ENCODE measurements at places on chromosomes 5 and 9. TPM values are rescaled to one million over a fixed set of nuclear protein-coding genes. Genes with fewer than 3 reads are reported as not detected.
A peak's percentile ranks its signal among the peaks of the same experiment; 100 is the strongest.

Gene SEMA6A
- not detected for total RNA-seq

DNA sequence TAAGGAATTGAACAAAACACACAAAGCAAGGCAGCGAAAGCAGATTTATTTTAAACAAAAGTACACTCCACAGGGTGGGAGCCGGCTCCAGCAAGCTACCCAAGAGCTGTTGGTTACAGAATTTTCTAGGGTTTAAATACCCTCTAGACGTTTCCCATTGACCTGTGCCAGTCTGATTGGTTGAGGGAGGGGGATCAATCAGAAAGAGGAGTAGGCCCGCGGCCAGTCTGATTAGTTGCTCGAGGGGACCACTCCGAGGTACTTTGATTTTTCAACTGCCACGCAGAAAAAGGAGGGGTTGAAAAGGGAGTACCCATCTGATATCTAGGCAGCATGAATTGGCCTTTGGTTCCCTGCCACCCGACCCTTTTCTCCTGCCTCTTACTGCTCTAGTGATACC is 998 bp downstream of the SRP19 start:
- no peak for DNase-seq

Gene NIPAL4
- 0.44 TPM for total RNA-seq

DNA sequence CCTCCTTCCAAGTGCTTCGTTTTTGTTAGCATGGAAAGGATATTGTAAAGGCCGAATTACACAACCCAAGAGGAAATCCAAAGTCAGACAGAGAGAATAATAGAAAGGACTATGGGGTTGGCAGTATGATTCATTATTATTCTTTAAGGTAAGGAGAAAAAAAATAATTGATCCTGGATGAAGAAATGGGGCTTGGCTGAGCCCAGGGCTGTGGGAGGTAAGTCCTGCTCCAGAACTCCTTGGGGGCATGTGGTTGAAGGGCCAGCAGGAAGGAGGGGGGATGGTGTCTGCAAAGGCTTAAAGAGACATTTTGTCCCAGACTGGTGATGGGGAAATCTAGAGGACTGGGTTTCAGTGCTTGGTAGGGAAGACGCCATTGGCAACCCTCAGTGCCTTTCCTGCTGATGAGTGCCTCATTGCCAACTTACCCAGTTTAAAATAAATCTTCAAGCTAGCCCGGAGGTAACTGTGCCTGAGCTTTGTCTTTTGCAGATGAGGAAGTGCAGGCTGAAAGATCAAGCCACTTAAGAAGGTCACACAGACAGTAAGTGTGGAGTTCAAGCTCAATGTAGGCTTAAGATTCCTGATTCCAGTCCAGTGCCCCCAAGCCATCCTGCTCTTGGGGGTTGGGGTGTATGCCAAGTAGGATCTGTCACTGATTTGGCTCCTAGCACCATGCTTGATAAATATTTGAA is 30.2 kb downstream of the FOXI1 start:
- DNase-seq, result peak; percentile 50

- DNase-seq, result no peak
These were observed 90.9 kb upstream of the COX7C start for GRCh38 chr5:86526811-86527348.

DNA sequence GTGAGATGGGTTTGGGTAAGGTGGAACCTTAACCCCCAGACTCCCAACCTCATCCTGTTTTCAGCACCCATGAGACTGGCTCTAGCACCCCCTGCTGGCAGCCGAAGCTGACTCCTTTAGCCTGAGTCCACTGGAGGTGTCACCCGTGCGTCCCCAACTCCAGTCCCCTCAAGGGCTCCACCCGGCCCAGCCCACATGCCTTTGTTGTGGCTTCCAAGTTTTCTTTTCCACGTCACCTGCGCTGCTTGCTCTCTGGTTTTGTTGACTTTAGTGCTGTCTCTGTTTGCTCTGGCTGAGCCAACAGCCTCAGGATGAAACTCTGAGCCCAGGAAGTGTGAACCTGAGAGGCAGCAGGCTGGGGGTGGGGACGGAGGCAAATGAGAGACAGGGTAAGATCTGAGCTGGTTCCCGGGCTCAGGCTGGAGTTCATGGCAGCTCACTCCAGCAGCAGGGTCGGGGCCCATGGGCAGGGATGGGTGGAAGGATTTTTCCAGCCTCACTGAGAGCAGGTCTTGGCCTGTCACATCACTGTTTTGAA is 13.2 kb upstream of the AQP7 start:
- peak; percentile 41 for DNase-seq

DNA sequence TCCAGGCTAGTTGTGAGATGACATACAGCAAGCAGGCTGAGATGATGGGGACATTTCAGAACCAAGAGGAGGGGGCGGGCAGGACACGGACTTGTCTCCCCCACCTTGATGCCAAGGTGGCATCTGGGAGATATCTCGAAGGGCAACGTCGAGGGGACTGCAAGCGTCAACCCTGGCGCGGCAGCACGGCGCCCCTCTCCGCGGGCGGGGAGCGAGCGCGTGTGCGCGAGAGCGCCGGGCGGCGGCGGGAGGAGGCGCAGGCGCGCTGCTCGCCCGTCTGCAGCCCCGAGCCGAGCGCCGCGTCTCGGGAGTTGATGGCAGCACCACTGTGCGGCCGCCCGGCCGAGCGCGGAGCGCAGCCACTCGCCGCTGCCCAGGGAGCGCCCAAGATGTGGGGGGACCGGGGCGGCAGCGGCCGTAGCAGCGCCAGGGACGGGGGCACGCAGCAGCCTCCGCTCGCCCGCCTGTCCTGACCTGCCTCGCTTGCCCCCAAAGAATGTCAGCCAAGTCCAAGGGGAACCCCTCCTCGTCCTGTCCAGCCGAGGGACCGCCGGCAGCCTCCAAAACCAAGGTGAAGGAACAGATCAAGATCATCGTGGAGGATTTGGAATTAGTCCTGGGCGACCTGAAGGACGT is at the start of gene PRR16:
Gene PRR16, plus strand, starts transcription at position 310 of the 636 bp plus-strand sequence.
- DNase-seq, result peak; percentile 77

DNA sequence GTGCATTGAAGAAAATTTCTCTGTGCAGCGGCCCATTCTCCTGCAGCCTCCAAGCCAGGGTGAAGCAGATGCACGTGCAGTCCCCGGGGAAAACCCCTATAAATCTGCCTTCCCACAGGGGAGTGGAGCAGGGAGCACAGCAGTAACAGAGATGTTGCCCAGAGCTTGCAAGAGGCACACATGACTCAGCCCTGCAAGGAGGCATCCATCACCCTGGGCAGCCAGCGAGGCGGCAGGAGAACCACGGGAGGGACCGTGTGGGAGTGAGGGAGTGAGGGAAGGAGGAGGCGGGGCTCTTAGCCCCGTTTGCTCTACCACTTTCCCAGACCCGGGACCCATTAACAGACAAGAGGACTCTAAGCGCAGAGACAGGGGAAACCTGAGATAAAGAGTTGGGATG is 96.2 kb upstream of the ARAP3 start:
- DNase-seq, result peak; percentile 84

- DNase-seq, result no peak
These were observed 429.9 kb downstream of the CAAP1 start for GRCh38 chr9:26462751-26463150.

DNA sequence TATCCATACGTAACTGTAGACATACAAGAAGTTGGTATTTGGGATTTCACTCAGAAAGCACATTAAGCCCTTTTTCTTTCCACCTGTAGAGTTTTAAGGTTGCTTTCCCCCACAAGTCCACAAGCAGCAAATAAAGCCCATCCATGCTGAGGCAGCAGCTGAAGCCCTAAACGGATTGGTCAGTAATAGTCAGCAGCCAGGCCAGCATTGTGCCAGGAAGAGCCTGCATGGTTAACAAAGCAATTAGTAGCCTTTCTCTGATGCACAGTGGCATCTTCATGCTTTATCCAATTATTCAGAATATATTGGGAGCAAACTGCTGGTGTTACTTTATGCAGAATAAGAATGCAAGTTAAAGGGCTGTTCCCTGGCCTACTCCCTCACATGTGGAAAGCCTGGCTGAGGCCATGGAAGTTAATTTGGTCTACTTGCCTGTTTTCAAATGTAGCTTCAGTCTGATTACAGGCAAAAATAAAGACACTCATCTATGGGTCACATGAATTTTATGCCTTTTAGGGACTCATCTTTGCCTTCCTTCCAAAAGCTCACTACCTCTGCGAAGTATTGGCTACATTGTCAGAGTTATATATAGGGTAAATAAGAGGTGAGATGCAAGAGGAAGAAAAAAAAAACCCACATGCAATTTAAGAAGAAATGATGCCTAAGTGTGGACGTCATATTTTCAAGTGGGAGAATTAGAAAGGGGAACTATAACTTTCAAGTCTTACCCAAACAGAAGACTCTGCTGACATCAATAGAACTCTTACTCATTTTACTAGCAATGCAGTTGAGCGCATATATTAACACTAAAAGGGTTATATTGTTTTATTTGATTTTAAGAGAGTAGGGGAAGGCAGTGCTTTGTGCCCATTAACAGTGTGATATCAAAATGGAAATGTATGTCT is 15.9 kb downstream of the EBF1 start:
- DNase-seq, result no peak

DNA sequence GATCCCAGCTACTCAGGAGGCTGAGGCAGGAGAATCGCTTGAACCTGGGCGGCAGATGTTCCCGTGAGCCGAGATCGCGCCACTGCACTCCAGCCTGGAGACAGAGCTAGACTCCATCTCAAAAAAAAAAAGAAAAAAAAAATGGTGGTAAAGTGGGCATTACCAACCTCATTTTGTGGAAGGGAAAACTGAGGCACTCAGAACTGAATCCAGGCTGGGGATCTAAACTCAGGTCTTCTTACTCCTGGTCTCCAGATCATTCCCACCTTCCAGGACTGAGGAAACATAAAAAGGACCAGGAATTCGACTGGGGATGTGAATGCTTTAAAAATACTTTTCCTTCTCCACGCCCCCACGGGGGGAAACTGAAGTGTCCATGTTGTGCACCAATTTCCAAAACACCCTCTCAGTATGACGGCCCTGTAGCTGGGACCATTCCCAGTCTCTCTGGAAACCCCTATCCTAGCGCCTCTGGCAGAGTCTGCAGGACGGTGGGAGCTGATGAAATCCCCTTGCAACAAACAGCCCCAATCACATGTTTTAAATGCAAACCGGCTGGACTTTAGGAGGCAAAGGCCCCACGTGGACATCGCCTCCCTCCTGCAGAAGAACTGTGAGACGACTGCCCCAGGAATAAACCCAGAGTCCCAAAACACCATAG is 8.9 kb upstream of the AKNA start:
- DNase-seq, result no peak

DNA sequence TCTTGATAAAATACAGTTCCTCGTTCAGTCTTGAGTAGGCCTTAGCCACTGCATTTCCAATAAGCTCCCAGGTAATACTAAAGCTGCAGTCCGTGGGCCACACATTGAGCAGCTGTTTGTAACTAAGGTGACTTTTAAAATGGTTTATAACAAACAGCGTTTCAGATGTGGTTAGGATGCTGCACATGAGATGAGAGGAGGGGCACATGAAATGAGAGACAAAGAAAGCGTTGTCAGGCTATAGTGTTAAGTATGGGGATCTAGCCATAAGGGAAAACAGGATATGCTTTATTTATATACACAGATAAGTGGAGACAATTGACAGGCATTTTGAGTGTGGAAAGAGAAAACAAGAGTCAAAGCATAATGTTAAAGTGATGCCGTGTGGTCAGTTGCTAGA is 89.9 kb downstream of the PAM start:
- DNase-seq, result no peak

- no peak for DNase-seq
These were observed 221.3 kb downstream of the PIK3R1 start for GRCh38 chr5:68436686-68437520.

DNA sequence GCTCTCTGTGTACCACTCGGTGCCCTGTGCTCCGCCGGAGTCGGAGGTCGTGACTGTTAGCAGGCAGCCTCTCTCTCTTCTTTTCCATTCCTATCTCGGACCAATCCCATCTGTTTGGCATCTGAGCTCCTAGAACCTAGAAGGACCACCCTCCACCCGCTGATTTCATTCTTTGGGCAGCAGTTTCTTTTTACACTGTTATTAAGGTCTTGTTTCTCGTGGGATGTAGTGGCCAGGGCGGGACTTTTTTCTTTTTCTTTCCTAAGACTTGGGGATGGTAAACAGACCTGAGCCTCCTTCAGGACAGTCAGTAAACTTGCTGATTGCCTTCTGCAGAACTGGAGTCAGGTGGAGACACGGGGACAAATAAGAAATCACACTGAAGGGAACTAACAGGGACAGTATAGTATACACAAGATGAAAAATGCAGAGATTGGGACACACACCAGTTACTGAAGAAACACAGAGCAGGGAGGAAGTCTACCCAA is 500 bp downstream of the URM1 start:
- no peak for DNase-seq

DNA sequence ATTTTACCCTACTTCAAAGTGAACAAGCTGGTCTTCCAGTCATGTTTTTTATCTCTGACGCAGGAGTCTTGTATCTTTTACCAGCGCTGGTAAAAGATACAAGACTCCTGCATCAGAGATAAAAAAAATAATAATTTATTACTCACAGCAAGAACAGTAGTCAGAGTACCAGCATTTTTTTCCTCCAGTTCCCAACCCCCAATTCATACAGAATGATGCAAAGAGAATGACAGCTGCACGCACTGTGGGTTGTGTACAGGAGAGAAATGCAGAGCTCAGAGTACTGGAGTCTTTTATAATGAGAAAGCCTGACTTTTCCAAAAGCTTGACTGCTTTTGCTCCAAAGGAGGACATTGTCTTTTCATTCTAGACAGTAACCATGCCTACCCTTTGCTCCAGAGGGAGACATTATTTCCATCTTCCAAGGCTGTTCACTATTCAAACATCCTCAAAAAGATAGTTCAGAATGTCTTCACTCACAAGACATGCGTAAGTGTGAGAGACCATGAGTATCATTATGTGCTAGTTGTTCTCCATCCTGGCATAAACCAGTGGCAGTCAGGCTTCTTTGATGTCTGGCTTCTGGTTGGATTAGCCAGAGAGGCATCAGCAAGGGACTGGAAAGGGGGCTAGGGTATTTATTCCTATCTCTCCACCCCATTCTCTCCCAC is 14.3 kb upstream of the RANBP6 start:
- no peak for DNase-seq

DNA sequence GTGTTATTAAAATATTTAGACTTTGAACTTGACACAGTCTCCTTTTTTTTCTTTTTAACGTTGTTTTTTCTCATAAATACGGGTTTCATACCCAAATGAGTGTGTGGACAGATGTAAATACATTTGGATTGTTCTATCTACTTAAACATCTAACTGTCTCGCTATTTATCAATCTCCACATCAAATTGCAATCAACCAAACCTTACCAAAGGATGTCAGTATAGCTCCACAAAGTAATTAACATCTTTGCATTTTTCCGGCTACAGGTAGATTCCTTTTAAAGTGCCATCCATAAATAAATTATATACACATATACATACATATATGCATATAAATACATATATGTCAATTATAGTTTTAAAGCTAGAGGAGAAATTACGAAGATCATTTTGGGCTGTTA is 705 bp upstream of the CDH10 start:
- DNase-seq, result no peak

- peak; percentile 41 for DNase-seq
These were observed 459.7 kb downstream of the BNC2 start for GRCh38 chr9:16410601-16411280.
